Central memory CD4-positive, alpha-beta T cell (primary cell): ENCODE measurements at places on chromosomes 1 and 21.

- no peak for DNase-seq
These were observed 205.3 kb upstream of the RAB4A start for GRCh38 chr1:229065613-229066012.

GRCh38 chr1:158043232-158043631 is 49.8 kb downstream of the KIRREL1 start:
- no peak for DNase-seq

- no peak for DNase-seq
These were observed 177.1 kb upstream of the RAB4A start for GRCh38 chr1:229093609-229094336.

- no peak for DNase-seq
These were observed 24.3 kb upstream of the CLSTN1 start for GRCh38 chr1:9848022-9848421.

DNA sequence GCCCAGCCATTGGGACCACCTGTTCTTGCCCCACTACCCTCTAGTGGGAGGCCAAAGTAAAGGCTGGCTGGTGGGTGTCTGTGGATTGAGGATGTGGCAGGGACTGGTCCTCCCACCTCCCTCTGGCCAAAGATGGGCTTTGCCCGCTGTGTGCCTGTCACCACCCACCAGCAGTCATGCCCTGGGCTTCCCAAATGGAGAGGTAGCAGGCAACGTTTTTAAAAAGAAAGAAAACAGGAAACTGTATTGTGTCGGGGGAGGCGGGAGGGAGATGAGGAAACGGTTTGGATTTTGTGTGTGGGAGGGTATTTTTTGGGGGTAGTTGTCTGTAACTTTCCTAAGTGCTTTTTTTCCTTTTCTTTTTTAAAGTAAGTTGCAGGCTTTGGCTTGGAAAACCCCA is 30.1 kb downstream of the SZRD1 start:
- no peak for DNase-seq

DNA sequence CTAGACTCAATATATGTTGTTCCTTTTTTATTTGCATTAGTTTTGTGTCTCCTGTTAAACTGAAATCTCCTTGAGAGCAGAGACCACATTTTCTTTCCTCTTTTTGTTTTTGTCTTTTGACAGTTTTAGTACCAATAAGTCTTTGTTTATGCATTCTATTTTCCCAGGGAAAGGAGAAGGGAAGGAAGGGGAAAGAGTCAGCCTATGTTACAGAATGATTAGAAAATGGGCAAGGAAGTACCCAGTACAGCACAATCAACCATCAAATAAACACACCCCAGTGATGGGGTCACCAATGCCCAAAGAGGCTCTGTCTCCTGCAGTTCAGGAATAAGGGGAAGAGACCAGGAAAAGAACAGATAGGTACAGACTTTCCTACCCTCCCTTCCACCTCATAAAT is 10.1 kb downstream of the ZBTB37 start:
- DNase-seq, result no peak

GRCh38 chr1:5765483-5765882 is 226.7 kb downstream of the NPHP4 start:
- no peak for DNase-seq

- DNase-seq, result no peak
These were observed 147.6 kb downstream of the AJAP1 start for GRCh38 chr1:4802024-4802423.
